ENCODE measurements at places on chromosomes 12 and 14.

DNA sequence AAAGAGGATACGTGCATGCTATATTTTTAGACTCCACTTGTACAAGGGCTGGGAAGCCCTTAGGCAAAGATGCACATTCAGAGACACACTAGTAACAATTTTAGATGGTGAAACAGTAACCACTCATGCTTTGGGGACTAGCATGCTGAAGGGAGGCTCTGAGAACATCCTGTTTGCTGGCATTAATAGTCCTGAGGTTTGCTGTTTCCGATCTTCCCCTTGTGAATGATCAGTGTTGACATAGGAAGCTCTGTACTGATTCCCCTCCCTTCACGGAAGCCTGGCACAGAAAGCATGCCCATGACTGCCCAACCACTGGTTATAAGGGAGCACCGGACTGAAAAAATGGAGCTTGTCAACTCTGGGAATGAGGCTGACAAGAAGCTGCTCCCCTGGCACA is 164.6 kb downstream of the GCH1 start:
- DNase-seq: no peak

DNA sequence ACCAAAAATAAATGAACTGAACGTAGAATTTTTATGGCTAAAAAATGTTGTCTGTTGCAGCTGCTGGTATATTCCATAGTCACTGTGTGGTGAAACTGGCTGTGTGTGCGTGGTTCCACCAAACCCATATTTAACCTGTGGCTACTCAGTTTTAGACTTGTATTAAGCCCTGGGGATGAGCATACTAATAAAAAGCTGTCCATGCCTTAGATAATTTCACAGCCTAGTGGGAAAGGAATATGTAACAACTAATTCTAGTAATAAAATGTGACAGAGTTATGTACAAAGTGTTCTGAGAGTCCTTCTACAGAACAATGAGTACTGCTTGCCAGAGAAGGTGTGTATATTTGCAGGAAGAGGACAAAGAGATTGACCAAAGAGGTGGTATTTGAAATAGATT is 125.5 kb downstream of the TMTC3 start:
- DNase-seq: no peak

GRCh38 chr12:132238884-132239283 is 90.5 kb downstream of the GALNT9 start:
- no peak for DNase-seq

DNA sequence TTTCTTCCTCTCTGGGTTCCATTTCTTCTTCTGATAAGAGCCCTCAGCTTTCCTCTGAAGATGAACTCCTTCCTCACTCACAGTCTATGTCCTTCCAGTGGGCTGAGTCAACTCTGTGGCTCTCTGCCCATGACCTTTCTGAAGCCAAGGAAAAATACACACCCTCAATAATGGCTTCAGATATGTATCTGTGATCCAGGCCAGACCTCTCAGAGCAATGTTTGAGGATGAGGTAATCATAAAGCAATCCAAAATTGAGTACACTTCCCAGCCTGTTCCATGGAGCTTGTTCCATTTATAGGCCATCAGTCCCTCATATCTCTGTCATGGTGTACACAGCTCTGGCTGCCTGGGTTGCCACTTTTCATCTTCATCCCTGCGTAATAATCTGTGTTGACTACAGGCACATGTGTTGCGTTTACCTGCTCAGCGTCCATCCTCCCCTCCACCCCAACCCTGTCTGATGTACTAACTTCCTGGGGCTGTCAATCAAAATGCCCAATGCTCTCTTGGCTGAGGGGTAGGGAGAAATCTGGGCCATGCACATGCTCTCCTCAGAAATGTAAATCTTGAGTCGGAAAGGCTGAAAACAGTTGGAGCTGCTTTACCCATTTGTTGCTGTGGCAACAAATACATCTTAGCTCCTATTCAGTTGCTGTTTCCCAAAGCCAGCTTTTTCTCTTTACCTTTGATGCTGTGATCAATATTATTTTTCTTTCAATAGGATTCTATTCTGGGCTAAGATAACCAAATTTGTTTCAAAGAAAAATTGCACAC is 377.8 kb upstream of the TMEM132C start:
- DNase-seq: no peak

GRCh38 chr12:78220811-78221210 is 390.1 kb downstream of the NAV3 start:
- no peak for DNase-seq

DNA sequence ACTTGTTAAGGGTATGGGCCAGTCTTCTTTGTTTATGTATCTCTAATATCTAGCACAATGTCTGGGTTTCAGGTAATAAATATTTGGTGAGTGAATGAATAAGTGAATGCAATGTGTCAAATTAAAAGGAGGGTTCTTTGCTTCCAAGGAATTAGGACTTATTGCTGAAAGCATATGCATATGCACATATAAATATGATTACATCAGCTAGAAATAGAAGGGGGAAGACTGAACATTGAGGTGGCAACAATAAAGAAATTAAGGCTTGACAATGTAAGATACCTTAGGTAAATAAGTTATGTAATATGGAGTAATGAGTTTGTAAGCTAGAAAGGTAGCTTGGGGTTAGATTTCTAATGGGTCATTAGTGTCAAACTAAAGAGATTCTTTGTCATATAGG is 37.7 kb downstream of the KCNMB4 start:
- DNase-seq: no peak

DNA sequence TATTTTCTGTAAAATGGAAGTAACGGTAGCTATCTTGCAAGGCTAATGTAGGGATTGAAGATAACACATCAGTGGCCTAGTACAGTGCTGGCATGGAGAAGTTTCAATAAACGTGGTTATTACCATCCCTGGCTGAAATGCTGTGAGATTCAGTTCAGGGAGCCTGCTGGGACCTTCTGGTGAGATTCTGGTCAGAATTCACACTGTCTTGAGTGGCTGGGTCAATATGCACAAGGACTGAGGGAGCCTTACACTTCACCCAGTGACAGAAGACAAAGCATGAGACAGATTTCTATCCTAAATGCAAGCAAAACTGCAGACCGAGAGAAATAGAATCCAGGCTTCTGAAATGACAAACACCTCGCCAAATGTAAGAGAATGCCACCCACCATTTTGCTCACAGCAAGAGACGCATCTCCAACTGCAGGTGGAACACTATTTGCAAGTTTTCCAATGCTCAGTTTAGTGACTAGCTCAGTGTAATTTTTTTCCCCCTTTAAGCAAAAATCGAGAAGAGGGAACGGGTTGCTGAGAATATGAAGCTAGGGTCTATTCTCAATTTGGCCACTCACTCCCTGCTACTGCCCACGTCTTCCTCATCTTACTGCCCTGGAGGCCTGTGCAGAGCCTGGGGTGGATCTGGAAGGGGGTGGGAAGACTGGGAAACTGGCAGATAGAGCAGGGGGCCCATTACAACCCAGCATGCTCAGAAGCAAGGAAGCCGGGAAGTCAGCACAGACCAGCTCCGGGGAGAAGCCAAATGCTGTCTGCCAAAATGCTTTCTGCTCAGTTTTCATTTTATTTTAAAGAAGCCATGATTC is 201.3 kb downstream of the TTC7B start:
- DNase-seq: no peak

GRCh38 chr14:33026850-33027430 is 88.3 kb downstream of the NPAS3 start:
- DNase-seq: no peak

- DNase-seq: no peak
Observed at GRCh38 chr14:53979113-53979681, 22.6 kb upstream of the BMP4 start.

- DNase-seq: no peak
Observed at GRCh38 chr12:80277732-80278131, 166.3 kb upstream of the PTPRQ start.

DNA sequence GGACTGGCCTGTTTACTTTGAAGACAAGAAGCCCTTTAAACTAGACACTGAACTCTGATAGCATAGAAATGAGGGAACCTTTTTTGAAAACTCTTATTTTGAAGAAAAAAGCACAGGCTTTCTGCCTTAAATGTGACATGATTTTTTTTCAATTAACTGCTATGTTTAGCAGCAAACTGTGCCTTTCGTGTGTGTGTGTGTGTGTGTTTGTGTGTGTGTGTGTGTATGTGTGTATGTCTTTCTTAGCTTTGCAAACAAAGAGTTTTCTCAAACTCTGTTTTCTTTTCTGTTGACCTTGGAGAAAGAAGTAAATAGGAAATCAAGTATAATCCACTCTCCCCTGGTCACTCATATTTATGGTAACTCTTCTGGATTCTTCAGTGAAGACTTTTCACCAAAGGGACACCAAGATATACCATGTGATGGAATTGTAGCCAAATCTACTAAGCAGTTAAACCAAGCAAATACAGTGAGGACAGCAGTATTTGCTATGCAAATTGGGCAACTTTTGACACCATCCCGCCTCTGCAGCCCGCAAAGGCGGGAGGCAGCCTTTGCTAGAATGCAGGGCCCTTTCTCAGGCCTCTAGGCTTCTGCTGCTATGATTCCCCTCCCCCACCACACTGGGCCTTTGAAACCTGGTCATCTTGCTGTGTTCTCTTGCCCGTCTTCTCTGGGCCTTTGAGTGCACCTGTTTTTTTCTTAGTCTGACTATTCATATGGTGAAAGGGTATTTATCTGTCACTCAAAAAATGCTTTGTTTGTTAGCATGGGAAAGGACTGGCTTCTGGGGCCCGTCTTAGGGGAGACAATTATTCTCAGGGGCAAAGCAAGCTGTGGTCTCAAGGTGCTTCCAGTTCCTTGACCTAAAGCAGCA is 107.9 kb downstream of the MYRFL start:
- no peak for DNase-seq

GRCh38 chr12:8584004-8584403 is 28.7 kb downstream of the AICDA start:
- no peak for DNase-seq

DNA sequence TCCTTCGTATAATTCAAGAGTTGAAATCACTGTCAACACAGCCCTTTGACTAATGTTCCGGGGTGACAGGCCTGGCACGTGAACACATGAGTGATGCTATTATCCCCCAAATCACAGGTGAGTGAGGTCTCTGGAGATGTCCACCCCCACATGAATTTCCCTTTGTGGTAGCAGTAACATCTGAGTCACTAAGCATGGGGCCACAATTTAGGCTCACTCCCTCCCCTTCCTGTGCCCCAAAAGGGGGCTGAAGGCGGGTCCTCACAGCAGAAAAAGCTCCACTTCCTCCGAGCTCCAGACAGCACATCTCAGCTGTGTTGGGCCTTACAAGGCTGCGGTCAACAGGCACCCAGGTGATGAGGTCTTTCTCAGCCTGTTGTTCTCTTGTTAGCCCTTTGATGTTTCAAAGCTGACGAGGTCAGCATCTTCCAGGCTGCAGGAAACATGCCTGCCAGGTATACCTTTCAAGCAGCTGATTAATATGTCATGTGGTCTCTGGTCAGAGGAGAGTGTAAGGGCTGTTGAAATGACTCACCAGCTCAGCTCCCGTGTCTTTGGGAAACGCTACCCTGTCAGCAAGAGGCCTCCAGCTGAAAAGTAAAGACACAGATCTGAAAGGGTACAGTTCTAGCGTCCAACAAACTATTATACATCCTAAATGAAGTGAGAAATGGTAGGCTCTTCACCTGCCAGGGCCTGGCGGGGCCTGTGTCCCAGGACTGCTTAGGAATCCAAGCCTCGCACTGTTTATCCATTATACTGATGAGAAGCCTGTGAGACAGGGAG is 107.3 kb downstream of the ZFP36L1 start:
- DNase-seq: peak; percentile 19

DNA sequence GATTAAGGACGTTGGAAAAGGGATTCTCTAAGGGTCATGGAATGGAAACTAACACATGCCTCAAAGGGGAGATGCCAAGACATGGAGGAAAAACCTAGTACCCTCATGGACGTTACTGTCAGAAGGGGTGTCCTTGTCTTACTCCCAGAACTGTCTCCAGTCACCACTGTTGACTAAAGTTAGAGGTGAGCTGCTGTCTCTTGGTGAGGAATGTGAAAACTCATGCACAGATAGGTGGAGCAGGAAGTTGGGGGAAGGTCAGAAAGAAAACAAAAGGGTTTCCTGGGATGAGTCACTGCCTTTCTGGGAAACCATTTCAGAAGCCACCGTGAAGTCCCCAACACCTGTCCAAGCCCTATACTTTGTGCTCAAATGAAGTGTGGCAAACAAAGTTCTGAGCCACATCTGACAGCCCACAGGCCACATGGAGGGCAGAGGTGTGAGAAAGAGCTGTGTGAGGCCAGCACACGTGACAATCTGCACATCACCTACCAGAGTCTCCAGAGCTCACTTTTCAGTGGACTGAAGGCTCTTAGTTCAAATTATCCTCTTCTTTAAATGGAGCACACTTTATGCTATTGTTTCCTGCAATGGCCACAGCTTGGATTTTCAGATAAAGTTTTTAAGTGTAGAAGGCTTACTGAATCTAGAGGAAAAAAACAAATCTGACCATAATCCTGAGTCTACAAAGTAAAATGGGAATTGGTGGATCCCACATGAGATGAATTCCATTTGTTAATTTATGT is 92.9 kb upstream of the EGLN3 start:
- DNase-seq: no peak

GRCh38 chr14:30419037-30419436 is 139.9 kb upstream of the G2E3 start:
- no peak for DNase-seq

GRCh38 chr12:98275131-98275475 is 240.3 kb upstream of the TMPO start:
- no peak for DNase-seq

DNA sequence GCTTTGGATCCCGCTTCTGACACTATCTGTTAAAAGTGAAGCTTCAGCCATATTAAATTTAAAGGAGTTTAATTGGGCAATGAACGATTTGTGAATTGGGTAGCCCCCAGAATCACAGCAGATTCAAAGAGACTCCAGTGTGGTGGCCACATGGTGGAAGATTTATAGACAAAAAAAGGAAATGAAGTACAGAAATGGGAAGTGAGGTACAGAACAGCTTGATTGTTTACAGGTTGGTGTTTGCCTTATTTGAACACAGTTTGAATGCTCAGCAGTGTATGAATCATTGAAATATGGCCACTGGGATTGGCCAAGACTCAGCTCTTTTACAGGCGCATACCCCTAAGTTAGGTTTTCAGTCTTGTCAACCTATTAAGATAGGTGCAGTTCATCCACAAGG is 21.9 kb downstream of the CCDC91 start:
- DNase-seq: no peak

DNA sequence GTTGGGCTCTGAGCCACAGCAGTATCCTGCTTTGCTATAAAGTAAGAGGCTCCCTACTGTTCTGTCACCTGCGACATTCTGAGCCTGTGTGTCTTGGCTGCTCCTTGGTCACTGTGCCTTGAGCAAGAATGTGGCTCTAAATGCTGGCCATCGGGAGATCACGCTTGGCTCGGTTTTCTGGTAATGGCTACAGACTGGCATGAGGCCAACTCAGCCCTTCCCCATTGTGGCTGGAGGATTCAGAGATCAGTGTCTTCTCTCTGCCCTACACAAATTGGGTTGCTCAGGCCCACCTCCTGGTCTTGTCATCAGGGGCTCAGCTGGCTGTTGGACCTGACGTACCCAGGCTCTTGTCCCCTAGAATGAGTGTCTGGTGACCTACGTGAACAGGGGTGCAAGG is 94.5 kb downstream of the PLXNC1 start:
- DNase-seq: no peak

- DNase-seq: no peak
Observed at GRCh38 chr14:103427485-103428443, 42.5 kb downstream of the MARK3 start.

- DNase-seq: no peak
Observed at GRCh38 chr12:20376984-20377383, 8.6 kb downstream of the PDE3A start.

- DNase-seq: no peak
Observed at GRCh38 chr14:24894583-24895242, 155.2 kb downstream of the STXBP6 start.
